SJSA1 (cell line): ENCODE measurements at places on chromosomes 11 and 22. TPM values are rescaled to one million over a fixed set of nuclear protein-coding genes. Genes with fewer than 3 reads are reported as not detected.

DNA sequence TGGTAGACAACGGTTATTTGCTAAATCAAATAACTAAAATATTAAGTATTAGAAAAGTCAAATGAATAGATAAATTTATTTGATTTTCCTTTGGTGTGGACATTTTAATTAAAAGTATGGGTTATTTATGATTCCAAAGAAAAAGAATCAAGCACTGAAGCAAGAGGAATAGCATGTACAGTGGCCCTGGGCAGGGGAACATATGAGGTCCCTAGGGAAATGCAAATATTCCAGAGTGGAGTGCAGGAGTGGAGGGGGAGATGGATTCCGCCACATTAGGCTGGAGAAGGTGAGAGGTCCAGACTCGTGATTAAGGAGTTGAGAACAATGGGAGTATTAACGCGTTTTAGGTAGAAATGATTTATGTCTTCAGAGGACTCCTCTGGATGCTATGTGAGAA, 30.0 kb downstream of the RASSF10 start:
- no peak for DNase-seq

OR4S1 gene
- total RNA-seq: not detected in 2 replicates

APOA1 gene
- 0.72 TPM in 1 of 2 replicates, not detected in the other for total RNA-seq

GRCh38 chr11:72584939-72585597, 89.2 kb downstream of the PDE2A start:
- DNase-seq: no peak

DNA sequence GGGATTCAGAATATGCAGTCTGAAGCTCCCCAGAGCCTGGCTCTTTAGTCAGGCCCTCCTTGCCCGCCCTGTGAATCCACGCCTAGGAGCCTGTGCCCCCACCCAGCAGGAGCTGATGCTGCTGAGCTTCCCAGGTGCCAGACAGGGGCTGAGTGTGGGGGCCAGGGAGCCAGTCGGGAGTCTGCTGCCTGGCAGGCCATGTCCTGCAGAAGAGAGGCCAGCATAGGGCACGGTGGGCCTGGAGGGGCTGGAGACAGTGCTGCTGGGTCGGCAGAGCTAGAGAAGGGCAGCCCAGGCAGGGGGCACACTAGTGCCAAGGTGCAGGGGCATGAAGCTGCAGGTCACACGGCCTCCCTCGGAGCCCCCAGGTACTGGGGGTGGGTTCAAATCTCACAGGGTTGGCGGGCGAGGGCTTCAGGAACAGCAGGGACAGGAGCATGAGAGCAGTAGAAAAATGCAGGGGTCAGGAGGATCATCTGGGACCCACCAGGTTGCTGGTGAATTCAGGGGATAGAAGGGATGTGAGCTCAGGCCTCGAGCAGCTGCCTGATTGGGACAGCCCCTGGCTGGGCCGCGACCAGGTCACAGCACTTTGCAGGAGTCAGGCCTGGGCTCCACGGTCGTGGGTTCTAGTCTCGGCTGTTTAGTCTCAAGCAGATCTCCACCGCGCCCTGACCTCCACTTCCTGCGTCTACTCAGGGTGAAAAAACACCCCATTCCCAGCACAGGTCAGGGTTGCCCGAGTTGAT, 4.1 kb upstream of the SEPTIN5 start:
- no peak for DNase-seq

SPI1 gene
- total RNA-seq: not detected in 2 replicates
